ENCODE measurements at places on chromosomes 3 and 15.

GRCh38 chr3:143244516-143245063, 125.0 kb downstream of the CHST2 start:
- no peak for DNase-seq

DNA sequence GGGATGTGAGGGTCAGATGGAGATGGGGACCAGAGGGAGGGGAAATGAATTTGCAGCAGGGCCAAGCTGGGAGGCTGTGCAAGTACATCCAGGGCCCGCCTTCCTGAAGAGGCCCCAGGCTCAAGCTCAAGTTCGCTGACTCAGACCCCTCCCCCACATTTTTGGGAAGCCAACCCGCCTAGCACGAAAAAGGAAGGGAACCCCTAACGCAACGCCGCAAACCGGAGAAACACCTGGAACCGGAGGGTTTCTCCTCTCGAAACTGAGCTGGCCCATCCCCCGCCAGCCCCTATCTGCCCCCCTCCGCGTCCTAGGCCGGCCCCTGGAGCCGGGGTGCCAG, 624 bp downstream of the AP3B2 start:
- no peak for DNase-seq

GRCh38 chr3:123157209-123157597, 44.5 kb upstream of the SEC22A start:
- no peak for DNase-seq

DNA sequence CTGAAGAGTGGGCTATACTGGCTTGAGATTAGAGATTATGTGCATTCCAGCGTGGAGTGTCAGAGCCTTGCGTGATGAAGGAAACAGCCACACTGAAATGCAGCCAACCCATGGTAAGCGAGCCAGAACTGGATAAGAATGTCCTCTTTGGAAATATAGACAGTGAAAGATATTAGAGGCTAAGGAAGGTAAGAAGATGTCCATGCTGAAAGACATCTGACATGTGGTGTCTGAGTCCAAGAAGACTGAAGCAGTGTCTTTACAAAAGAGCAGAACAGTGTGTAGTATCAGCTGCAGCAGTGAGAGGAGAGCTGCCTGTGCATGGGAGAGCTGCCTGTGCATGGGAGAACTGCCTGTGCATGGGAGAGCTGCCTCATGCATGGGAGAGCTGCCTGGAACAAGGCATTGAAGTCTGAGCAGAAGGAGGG, 672.2 kb downstream of the DIPK2A start:
- DNase-seq, result no peak

- DNase-seq, result no peak
Measured at GRCh38 chr15:84961114-84961452, 20.6 kb upstream of the PDE8A start.

DNA sequence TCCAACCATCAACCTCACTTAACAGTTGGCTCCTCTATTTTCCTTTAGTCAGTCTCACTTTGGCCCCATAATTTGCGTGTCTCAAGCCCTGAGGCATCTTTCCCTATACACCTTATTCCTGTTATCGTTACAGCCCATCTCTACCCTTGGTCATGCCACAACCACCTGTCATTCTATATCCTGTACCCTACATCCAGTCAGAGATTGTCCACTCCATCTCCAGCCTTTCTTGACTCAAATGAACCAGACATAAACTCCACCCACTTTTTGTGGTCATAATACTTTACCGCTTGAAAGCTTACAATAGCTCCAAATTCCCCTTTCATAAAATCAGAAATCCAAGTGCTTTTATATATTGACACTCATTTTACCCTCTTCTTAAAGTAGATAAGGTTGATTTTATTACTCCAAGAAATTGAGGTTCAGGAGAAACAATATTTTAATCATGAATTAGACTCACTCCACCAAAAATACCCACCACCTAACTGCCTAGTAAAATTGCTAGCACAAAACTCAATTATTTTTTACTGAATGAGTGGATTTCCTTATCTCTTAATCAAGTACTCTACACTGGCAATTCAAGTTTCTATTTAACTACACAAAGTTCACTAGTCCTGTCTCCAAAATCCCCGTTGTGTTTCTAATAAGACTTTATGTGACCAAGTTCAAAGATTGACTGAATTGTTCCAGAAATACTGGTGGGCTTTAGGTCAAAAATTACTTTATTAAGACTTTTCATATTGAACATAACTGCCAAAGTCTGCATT, 9.1 kb downstream of the CCR4 start:
- DNase-seq, result no peak

DNA sequence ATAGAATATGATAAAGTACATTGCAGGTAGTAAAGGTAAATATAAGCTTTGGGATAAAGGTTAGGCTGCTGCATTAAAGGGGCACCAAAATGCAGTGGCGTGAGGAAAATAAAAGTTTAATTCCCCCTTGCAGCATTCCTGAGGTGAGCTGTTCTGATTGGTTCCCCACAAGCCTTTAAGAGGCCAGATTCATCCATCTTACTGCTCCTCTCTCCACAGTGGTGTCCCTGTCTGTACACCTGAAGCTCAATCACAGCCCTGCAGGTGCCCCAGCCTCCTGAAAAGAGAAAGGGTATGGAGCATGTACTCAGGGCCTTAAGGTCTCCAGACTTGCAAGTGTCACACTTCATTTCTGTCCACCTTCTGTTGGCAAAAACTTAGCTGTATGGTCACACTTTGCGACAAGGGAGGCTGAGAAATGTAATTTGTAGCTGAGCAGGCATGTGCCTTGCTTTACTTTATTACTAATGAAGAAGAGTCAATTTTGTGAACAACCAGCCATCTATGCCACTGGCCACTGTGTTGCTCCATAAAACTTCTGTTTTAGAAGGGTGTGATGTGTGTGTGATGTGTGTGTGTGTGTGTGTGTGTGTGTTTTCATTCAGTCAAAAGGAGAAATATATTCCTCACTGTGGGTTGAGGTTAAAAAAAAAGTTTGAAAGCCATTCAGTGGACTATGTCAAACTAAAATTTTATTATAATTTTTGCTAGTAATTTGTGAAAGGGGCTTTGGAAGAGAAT, 12.8 kb downstream of the LACTB start:
- DNase-seq, result no peak

- no peak for DNase-seq
Measured at GRCh38 chr3:54771050-54771449, 156.8 kb downstream of the LRTM1 start.

DNA sequence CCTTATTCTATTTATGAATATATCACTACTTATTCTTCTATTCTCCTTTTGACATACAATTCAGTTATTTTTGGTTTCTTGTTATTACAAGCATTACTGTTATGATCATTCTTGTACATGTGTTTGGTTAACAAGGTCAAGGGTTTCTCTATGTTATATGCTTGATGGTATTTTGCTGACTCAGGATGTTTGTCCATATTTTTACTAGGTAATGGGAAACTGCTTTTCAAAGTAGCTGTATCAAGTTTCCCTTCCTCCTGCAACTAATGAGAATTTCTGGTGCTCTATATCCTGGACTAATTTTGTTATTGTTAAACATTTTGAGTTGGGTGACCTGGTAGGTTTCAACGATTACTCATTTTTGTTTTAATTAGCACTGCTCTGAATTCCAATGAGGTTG, 841.0 kb downstream of the OTOL1 start:
- no peak for DNase-seq
